Activated CD4-positive, CD25-positive, alpha-beta regulatory T cell treated with anti-CD3 and anti-CD28 coated beads, Interleukin-2, amount 50 U/mL, for 24 hours (primary cell): ENCODE measurements at places on chromosomes 1 and 21.
A peak's percentile ranks its signal among the peaks of the same experiment; 100 is the strongest.

DNA sequence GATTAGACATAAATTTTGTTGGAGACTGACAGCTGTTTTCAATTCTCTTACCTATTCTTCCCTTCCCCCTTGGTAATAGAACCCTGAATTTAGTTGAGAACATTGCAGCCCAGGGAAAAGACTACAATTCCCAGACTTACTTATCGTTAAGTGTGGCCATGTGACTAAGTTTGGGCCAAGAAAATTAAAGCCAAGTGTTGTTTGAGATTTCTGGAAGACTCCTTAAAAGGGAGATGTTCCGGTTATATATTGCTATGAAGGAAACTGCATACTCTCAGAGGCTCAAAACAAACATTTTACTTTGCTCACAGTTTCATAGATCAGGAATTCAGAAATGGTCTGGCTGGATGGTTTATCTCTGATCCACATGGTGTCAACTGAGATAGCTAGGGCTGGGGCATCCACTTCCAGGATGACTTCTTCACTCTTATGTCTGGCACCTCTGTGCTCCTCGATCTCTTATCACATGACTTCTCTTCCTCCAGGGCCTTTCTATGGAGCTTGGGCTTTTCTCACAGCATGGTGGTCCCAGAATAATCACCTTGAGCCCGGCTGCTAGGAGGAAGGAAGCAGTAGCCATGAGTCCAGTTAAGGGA, 22.4 kb upstream of the CD34 start:
- ATAC-seq = no peak

GRCh38 chr1:25701030-25701785, 84.6 kb downstream of the MAN1C1 start:
- ATAC-seq = no peak

GRCh38 chr21:31130821-31131220, 92.5 kb upstream of the KRTAP19-8 start:
- peak; percentile 59 for ATAC-seq

DNA sequence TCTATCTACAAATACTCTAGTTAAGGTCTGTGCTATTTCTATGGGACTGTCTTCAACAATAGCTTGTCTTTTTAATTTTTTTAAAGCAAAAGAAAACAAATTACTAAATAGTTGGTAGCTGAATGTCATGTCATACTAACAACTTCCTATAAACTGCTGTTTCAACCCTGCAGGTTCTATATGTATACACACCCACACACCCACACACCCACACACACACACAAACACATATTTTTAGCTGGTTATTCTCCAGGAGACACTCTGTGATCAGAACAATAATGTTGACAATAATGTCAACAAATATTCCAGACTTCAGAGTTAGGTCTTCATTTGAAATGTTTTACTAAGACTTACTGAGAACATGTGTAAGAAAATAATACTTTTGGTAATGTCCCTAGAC, 66.7 kb downstream of the AK5 start:
- no peak for ATAC-seq

DNA sequence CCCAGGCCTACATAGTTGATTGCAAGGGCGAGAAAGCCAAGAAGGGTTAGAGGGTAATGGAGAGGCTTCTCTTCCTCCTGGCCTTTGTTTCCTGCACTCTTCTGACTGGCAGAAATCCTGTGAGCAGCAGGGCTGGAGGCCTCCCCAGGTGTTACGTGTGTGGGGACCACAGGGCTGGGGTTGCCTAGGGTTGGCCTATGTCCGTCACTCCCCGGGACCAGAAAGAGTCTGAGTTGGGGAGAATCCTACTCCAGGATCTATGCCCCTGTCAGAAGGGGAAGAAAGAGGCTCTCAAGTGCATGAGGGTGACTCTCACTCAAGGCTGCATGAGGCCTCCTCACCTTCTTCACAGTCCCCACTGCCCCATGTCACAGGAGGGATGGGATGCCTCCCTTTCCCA, 38.5 kb downstream of the IGFN1 start:
- ATAC-seq = no peak

DNA sequence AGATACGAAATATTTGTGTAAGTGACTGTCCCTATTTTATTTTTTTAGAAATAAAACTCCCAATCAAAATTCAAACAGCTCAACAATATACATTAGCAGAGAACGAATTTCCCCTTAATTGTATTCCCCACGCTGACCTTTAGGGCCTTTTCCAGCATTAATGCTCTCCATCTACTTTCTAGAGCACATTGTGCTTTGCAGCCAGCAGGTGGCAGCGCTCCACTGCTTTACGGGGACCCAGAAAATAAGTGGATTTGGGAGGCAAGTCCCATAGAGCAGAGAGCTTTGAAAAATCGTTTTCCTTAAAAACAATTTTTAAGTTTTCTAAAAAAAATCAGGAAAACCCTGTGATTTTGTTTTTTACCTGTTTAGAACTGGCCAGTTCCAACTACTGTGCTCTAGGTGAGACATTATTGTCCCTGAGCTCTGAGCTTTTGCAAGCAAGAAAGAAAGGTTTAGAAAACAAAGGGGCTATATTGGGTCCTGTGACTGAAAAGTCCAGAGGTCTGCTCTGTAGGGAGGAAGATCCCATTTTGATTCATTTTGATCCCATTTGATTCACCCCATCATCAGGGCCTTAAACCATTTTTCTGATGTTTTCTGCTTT, 144.4 kb upstream of the ZNF644 start:
- ATAC-seq = no peak

DNA sequence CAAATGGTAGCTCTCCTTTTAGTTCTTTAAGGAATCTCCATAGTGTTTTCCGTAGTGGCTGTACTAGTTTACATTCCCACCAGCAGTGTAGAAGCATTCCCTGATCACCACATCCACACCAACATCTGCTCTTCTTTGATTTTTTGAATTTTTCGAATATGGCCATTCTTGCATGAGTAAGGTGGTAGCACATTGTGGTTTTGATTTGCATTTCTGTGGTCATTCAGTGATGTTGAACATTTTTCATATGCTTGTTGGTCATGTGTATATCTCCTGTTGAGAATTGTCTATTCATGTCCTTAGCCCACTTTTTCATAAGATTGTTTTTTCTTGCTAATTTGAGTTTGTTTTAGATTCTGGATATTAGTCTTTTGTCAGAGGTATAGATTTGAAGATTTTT, 84.6 kb upstream of the B3GALT2 start:
- no peak for ATAC-seq

- ATAC-seq = no peak
Observed at GRCh38 chr1:207920444-207921021, 9.6 kb upstream of the CD34 start.

GRCh38 chr21:27244776-27245175, 277.9 kb upstream of the ADAMTS5 start:
- ATAC-seq = no peak
